Left hindlimb (tissue), 1 donor: ENCODE measurements at places on chromosomes 2 and 18.

DNA sequence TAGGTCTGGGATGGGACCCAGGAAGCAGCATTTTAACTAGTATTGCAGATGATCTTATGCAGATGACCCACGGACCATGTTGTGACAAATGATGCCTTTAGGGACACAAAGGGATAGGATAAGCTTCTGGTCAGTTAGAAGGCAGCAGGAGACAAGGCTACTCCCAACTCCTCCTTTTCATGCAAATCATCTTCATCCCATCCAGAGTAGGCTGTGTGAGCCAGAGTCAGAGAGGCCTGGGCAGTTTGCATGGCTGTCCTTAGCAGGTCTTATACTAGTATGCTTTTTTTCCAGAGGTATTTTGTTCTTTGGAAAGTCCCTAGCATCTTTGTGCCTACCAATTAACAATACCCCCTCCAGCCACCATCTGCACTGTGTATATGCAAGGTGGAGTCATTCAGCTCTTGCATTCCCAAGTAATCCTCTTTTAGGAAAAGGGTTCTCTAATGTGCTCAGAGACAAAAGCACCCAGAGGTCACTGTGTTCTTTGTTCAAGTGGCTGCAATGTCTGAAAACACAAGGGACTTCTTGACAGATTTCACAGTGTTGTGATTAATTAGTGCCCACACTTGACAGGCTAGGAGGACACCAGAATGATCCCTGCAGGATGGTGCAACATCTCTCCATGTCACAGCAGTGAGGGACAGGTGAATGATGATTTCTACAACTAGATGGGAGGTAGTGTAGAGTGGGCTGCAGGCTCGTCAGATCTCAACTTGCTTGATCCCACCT, 225.8 kb downstream of the NCKAP5 start:
- DNase-seq, result no peak

- no peak for DNase-seq
Observed at GRCh38 chr2:6911721-6912120, 5.5 kb upstream of the RNF144A start.

DNA sequence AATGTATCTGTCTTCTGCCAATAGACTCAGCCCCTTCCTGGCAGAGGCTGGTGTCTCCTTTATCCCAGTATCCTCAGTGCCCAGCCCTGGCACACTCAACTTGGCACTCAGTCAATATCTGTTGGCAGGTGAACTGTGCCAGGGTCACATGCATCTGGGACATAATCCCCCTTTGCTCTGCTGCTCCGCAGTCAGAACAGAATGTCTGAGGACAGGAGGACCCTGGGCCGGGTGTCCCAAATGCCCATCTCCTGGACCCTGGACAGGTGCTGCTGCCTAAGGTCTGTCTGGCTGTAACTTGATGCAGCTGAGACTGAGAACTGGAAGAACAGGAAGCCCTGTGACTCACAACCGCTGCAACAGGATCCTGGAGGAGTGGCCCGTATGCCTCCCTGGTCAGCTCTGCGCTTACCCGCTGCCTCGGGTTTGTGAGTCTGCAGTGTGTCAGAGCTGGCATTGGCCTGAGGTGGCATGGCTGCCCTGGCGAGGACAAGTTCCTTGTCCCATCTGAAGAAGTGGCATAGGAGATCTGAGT, 11.4 kb downstream of the HK2 start:
- DNase-seq, result peak; percentile 61

GRCh38 chr2:191696001-191696400, 18.1 kb downstream of the NABP1 start:
- DNase-seq, result no peak

- no peak for DNase-seq
Observed at GRCh38 chr2:43924463-43924862, 71.3 kb downstream of the LRPPRC start.

DNA sequence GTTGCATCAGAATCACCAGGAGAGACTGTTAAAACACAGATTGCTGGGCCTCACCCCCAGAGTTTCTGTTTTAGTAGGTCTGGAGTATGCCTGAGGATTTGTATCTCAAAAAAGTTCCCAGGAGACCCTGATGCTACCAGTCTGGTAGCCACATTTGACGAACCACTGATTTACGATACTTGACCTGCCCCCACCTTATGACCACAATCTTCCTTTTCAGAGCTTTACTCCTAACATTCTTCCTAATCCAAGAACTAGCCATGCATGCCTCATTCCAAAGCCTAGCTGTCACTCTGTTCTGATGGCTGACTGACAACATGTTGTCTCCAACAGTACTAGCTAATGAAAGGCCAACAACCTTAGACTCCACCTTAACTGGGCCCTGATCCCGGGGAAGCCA, 191.4 kb downstream of the MBD2 start:
- no peak for DNase-seq

DNA sequence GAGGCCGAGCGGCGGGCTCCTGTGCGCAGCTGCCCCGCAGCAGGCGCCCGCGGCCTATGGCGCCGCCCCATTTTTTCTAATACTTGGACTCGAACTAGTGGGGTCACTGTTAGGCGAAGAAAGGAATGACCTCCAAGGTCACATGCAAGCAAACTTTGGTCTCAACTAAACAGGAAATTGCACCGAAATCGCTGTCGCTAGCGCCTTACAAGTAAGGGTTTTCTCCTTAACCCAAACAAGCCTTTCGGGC, 339 bp downstream of the ACAA2 start:
- DNase-seq, result peak; percentile 63

DNA sequence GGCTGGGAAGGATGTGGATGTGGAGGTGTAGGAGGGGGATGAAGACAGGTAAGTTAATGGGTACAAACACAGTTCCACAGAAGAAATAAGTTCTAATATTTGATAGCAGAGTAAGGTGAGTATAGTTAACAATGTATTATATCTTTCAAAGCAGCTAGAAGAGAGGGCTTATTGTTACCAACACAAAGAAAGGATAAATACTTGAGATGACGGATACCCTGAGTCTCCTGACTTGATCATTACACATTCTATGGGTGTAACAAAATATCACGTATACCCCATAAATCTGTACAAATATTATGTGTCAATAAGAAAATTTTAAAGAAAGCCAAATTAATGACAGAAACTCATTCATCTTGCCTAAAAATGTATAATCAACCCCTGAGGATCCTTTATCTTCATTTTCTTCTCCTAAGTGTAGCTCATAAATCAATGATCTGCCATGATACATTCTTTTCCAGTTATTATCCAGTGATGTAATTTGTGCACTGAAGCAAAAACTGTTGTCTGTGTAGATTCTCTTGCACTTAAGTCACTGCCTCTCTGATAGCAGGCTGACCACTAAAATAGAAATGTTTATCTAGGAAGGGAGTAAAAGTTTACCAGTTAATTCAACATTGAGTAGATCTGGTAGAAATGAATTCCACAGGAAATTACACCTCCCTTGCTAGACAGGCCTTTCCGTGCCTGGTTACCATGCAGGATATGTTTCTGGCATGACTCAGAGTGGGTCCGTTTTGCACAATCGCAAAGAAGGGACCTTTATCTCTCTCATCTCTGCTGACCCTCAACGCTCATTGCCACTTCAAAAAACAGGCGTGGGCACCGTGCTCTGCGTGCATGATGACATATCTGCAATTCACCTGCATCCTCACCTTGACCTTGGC, 249.7 kb upstream of the NCKAP5 start:
- DNase-seq, result no peak

DNA sequence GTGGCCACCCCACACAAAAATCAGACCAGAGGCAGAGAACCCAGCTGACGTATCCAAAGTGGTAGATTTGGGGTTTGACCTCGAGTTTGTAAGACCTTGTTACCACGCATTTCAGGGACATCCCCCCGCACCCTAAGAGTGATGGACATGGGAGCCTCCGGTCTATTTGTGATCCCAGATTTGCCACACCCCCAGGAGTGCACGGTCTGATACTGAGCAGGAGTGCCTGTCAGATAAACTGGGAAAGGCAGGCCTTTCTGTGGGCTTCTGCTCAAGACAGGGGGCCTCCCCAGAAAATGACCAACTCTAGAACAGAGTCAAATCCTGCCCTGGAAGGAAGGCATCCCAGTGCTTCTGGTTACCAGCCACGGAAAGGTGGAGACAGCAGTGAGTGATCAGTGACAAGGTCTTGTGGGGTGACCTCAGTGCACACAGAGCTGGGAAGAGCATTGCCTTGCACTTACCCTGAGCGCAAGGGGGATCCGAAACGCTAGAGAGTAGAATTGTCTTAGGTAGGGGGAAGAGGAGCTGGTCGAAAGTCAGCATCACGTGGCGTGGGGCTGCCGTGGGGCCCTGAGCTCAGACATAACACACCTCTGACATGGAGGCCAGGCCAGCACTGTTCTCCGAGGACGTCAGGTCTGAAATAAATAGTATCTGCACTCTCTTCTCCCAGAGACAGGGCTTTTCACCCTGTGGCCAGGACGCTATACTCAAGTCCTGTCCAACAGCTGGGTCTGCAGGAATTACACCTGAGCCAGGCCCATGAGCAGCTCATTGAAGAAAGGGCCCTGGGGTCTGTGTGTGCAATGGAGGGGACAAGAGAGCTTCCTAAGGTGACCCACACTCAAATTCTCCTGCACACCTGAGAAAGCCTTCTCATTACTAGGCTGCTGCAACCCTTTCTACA, 242.4 kb upstream of the SALL3 start:
- DNase-seq, result no peak

- DNase-seq, result no peak
Observed at GRCh38 chr2:236705295-236706105, 135.9 kb downstream of the ACKR3 start.

- DNase-seq, result no peak
Observed at GRCh38 chr2:23489471-23490322, 104.7 kb downstream of the KLHL29 start.

DNA sequence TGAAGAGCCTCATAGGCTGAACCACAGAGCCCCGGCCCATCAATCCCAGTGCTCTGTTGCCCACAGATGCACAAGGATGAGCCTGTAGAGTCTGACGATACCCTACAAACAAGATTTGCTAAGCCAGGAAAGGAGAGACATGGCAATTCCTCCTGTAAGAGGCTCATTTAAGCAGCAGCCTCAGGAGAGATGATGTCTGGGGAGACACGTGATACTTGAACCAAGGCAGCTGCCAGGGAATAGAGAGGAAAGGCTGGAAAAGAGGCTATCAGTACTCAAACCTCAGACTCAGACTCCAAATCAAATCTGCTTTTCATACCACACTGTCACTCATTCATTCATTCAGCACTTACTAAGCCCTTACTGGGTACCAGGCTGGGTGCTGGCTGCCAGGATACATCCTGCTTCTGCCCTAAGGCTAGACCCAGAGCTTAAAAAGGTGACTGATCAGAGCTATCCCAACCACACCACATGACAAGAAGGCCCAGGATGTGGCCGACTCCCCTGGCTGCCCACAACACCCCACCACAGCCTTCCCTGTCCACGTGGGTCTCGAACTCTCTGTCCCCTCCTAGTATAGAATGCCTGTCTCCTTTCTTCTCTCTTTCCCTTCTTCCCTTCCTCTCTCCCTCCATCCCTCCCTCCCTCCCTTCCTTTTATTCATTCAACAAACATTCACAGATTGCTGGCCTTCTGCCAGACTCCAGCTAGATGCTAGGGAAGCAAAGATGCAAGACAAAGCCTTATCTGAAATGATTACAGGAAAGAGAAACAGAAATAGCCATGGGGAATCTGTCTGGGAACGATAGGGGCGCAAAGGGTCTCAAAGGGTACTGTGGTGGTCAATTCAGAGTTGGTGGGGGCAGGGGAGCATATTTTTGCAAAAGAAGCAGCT, 23.4 kb upstream of the KCNK3 start:
- no peak for DNase-seq

- DNase-seq, result no peak
Observed at GRCh38 chr2:70173520-70173919, 17.3 kb downstream of the C2orf42 start.

GRCh38 chr2:218781691-218782527, at the start of gene CYP27A1:
CYP27A1 (plus strand) TSS chr2:218782147; CDS start chr2:218782183, 36 bp downstream.
- DNase-seq, result peak; percentile 72

DNA sequence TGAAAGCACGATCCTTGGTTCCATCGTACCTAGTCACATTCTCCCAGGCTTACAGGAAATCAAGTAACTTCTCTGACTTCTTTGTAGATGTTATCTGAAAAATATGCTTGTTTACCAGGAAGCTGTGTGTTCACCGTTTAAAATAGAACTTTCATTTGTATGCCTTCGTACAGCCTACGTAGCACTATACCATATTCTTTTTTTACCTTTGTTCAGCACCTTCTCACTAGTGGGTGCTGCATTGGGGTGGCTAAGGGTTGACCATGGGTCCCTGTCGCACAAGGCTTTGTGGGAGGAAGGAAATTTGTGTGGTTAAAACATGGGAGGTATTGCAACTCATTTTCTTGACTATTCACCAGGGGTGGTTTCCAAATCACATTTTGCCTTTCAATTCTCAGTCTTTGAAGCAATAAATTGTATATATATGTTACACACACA, 16.6 kb downstream of the MALT1 start:
- no peak for DNase-seq

DNA sequence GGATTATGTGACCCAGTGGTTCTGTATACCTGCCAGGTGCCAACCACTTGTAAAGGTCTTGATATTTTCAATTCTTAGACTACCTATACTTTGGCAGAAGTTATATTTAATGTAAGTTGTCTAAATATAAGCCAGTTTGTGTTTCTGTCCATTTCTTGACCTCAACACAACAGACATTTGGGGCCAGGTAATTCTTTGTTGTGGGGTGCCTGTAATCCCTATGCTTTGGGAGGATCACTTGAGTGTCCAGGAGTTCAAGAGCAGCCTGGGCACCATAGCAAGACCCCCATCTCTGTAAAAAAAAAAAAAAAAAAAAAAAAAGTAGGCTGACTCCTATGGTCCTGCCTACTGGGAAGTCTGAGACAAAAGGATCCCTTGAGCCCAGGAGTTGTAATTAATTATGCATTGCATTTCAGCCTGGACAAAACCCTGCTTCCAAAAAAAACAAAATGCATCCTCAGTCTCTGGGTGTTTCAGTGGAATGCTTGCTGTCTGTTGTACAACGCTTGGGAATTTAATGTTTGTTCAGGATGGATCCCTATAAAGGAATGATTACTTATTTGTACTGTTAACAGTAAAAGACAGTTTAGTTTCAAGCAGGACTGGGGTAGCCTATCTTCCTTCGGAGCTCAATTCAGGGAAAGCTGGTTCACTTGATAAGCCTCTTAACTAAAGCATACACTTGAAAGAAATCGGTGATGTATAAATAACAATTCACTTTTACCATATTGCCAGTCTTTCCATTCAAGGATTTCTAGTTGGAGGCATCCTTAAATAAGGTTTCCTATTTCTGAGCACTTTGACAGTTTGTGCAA, 3.4 kb downstream of the RPS27A start:
- DNase-seq, result no peak

GRCh38 chr2:16628314-16628713, 37.3 kb downstream of the CYRIA start:
- no peak for DNase-seq

DNA sequence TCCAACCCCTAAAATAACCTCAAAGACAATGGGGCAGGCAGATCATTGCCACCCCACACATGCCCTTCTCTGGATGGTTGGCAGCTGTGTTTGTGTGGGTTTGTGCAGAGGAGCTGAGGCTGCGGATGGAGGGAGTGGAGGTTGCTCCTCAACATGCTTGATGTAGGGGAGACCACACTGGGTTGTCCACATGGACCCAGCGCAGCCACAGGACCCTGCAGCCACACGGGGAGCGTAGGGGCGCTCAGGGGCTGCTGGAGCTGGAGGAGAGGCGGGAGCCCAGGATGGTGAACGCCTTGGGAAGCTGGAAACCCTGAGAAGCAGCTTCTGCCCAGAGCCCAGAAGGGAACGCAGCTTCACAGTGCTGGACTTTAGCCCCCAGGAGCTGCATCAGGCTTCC, 56.3 kb upstream of the TMEM18 start:
- DNase-seq, result no peak
